Smooth muscle cell of the umbilical artery (primary cell): ENCODE measurements at places on chromosomes 11 and 22. TPM values are rescaled to one million over a fixed set of nuclear protein-coding genes. Genes with fewer than 3 reads are reported as not detected.

The C1QTNF4 gene
- total RNA-seq = under 0.01 and 0.05 TPM in 2 replicates

The DAGLA gene
- total RNA-seq = 2.1 and 4.4 TPM in 2 replicates

The PICALM gene
- total RNA-seq = 334 and 551 TPM in 2 replicates

The CLMP gene
- 111 and 152 TPM in 2 replicates for total RNA-seq

The TPBGL gene
- under 0.01 and 0.05 TPM in 2 replicates for total RNA-seq

The NOX4 gene
- 4.2 and 9.5 TPM in 2 replicates for total RNA-seq

The SLC16A8 gene
- total RNA-seq = 0.30 TPM in 1 of 2 replicates, not detected in the other

The SLC22A9 gene
- not detected in 2 replicates for total RNA-seq

The POU2AF3 gene
- not detected in 2 replicates for total RNA-seq

The LBHD1 gene
- 4.5 and 4.6 TPM in 2 replicates for total RNA-seq

The PIWIL4 gene
- 0.89 and 2.5 TPM in 2 replicates for total RNA-seq

The GAL gene
- 0.59 and 0.74 TPM in 2 replicates for total RNA-seq

The MCAM gene
- total RNA-seq = 108 and 256 TPM in 2 replicates

The MCAT gene
- total RNA-seq = 9.5 and 12.7 TPM in 2 replicates

The KCNA4 gene
- total RNA-seq = not detected in 2 replicates

The CHST1 gene
- total RNA-seq = 0.59 and 2.4 TPM in 2 replicates

The ANO5 gene
- not detected in 2 replicates for total RNA-seq

The PTPRJ gene
- total RNA-seq = 20.8 and 21.5 TPM in 2 replicates

The ANGPTL5 gene
- not detected in 2 replicates for total RNA-seq

The FANCF gene
- total RNA-seq = 8.6 and 8.7 TPM in 2 replicates

The OR52E2 gene
- not detected in 2 replicates for total RNA-seq

The FDXACB1 gene
- total RNA-seq = 2.6 and 2.7 TPM in 2 replicates

The MSANTD2 gene
- total RNA-seq = 8.3 and 12.0 TPM in 2 replicates

The PANX3 gene
- not detected in 2 replicates for total RNA-seq

The TMEM121B gene
- total RNA-seq = under 0.01 and 0.09 TPM in 2 replicates

The MS4A14 gene
- not detected in 2 replicates for total RNA-seq

The PARVB gene
- 23.2 and 54.1 TPM in 2 replicates for total RNA-seq

The UPK3A gene
- total RNA-seq = not detected in 2 replicates

The ZNF214 gene
- total RNA-seq = 2.8 and 4.2 TPM in 2 replicates

The YPEL4 gene
- 0.23 and 0.89 TPM in 2 replicates for total RNA-seq

The TSKU gene
- total RNA-seq = 21.4 and 28.6 TPM in 2 replicates

The RAB36 gene
- total RNA-seq = 2.7 and 3.7 TPM in 2 replicates

The SESN3 gene
- 11.0 and 12.2 TPM in 2 replicates for total RNA-seq

The KRTAP5-11 gene
- not detected in 2 replicates for total RNA-seq

The FIBIN gene
- total RNA-seq = 25.4 and 51.4 TPM in 2 replicates

The NXPE2 gene
- 0.09 and 0.30 TPM in 2 replicates for total RNA-seq

The CLDN5 gene
- total RNA-seq = 0.74 and 0.89 TPM in 2 replicates

The PAMR1 gene
- 46.2 and 224 TPM in 2 replicates for total RNA-seq

The AIP gene
- total RNA-seq = 51.1 and 80.2 TPM in 2 replicates

The LINC01488 gene
- not detected in 2 replicates for total RNA-seq

The MYBPC3 gene
- total RNA-seq = not detected in 2 replicates
